ENCODE measurements at places on chromosomes 3 and 15.

DNA sequence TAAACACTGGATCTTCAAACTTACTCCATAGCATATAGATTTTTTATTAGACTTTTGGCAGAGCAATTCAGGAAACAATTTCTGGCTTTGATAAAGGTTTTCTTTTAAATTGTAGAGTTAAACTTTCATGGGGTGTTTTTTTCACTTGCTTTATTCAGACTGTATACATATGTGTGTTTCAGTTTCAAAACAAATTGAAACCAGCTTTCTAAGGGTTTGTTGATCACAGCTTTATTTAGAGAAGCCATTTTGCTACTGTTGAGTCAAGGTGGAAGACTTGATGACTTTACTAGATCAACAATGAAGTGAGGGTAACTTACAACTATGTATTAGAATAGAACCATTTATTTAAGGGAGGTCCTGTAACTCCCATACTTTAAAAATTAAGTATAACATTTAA is 6.2 kb downstream of the UBE2E1 start:
- no peak for DNase-seq

DNA sequence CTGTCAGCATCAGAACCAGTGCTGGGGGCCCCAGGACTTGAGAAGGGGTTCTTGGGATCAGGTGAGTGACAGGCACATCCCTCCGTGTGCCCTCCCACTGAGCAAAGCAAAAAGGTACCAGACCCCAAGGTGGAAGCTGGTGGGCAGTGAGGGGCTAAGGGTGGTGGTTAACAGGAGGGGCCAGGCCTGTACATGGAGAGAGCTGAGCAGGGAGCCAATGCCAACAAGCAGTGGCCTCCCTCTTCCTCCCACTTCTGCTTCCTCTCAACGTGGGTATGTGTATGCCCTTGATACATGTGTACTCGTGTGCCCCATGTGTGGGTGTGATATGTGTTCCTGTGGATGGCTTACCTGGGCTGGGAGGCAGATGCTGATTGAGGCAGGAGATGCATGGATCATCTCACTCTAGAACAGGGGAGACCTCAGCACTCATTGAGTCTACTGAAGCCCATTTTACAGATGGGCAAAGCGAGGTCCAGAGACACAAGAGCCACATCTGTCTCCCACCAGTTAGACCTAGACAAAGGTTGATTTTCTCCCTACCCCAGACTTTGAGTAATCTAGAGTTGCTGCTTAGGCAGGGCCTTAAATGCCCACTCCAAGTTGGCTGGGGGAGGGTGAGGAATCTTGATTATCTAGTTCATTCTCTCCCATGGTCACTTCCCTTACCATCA is 945 bp downstream of the VIPR1 start:
- DNase-seq = no peak

DNA sequence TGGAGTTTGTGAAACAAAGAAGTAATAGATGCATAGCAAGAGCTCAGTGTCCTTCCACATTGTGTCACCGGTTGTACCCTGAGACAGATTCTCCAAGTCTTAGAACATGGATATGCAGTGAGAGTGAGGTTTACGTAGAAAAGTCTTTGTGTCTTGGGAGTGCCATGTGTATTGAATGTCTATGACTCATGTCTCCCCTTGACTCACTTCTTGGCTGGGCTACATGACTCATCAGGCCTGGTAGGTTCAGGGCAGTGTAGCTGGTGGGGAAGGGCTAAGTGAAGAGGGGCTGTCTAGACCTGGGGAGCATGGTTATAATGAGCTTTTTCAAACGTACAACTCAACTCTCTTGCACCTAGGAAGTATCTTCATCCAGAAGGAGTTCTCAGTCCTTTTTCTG is 167.4 kb downstream of the GAP43 start:
- no peak for DNase-seq

- no peak for DNase-seq
Observed at GRCh38 chr3:196055683-196056270, 26.1 kb downstream of the TFRC start.

DNA sequence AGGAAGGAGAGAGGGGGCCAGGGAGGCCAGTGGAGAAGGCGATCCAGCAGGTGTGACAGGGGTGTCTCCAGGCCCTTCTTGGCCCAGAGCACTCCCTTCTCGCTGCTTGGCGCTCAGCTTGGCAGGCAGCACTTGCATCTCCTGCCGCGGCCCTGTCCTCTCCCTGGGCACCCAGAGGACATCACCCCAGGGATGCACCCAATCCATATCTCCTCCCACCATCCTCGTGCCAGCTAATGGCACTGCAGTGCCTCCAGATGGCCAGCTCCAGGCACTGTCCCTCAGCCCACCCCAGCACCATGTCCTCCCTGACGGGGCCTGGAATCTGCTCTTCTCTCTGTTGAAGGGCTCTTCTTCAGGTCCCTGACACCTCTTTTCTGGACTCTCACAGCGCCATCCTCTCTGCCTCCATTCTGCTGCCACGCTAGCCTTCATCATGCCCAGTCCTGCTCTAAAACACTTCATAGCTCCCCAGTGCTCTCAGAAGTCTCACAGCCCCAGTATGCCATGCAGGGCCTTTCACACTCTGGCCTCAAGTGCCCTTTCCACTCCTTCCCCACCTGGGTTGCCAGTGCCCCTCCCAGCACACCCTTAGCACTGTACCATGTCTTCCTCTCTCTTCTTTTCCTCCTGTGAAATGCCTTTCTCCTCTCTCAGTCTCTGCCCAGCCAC is 106.8 kb upstream of the SLC6A11 start:
- no peak for DNase-seq

- DNase-seq = peak; percentile 6
Observed at GRCh38 chr3:146218880-146219866, 31.7 kb downstream of the PLSCR4 start.

DNA sequence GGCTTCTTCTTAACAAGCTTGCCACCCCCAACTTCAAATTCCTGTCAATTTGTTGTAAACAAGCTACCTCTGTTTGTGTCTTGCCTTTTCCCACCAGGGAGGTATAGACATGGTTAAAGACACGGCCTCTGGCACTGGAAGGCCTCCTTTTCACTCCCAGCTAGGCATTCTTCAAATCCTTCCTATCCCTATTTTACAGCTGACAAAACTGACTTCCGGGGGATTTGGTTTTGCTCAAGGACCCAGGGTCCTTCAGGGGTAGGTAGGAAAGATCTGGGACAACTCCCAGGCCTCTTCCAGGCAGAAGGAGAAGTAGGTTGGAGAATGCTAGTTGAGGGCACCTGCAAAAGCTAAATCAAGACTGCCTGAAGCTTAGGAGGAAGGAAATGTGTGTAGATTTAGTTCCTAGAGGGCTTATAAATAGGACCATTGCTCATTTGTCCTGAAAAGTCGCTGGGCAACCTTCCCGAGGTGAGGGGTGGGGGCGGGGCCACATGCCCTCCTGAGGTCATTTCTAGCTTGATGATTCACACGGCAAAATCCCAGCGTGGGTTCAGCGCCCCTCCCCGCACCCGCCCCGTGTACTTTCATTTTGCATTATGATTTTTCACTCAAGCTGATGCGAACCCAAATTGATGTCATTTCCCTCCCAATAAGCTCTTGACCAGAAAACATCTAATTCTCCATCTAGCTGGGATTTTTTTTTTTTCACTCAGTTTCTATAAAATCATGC is 365.5 kb downstream of the SHQ1 start:
- DNase-seq = peak; percentile 21

DNA sequence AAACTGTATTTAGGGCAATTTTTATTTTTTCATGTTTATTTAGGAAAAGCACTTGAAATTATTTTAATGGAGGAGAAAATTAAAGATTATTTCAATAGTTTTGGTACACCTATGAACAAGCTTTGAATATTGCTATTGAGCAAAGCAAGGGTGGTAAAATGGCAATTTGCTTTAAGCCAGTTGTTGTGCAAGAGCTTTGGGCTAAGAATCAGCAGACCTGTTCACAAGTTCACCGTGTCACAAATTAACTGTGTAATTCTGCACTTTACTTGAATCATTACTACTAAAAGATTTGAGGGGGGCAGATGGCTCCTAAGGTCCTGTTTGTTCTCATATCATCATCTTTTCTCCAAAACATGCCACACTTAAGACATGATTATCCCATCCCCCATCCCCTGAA is 238.9 kb upstream of the GBE1 start:
- no peak for DNase-seq

GRCh38 chr3:62051506-62051905 is 321.8 kb downstream of the FEZF2 start:
- peak; percentile 33 for DNase-seq

GRCh38 chr3:194572143-194572789 is 61.0 kb downstream of the TMEM44 start:
- no peak for DNase-seq

- DNase-seq = no peak
Observed at GRCh38 chr15:67134871-67135492, 69.6 kb downstream of the SMAD3 start.

DNA sequence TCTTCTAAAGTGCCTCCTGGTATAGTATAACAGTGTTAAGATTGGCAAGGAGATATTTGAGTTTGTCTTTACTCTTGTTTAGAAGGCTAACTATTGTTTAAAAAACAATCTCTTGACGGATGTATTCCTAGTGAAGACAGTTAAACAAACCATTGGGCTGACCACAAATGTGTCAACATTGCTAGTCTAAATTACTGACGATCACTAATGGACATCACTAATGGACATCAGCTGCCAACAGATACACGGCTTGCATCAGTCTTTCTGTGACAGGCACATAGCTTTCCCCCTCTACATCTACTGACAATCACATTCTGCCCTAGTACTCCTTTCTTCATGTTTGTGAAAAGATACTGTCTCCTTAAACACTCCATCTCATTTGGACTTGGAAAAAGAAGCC is 57.1 kb upstream of the ETV5 start:
- peak; percentile 18 for DNase-seq

GRCh38 chr3:38689346-38689745 is 39.9 kb upstream of the SCN5A start:
- DNase-seq = no peak

DNA sequence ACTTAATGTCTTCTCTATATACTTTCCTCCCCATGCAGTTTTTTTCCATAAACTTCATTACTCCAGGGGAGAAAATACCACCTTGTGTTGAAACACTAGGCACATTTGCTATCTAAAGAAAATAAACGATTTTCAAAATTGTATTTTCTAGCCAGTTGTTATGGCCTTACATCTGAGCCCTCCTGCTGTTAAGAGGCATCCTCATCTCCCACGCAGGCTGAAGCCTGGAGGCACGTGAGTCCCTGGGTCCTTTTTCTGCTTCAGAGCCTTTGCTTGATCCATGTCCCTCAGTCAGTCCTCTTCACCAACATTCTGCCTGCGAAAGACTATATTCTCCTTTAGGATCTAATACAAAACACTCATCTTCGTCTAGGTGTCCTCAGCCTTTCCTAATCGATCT is 479.6 kb upstream of the ZNF717 start:
- DNase-seq = no peak

DNA sequence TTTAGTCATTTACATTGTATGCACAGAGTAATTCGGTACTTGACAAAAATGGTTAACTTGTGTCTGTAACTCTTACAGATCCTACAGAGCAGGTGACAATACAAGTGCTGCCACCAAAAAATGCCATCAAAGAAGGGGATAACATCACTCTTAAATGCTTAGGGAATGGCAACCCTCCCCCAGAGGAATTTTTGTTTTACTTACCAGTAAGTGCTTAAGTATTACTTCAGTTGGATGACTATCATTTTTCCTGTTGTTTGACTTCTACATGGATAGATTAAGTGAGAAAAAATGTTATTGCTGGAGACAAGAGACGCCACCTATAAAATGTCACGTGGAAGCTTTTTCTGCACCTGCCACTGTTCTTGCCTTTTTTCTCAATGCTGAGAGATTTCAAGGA is 173.2 kb downstream of the ALCAM start:
- no peak for DNase-seq

DNA sequence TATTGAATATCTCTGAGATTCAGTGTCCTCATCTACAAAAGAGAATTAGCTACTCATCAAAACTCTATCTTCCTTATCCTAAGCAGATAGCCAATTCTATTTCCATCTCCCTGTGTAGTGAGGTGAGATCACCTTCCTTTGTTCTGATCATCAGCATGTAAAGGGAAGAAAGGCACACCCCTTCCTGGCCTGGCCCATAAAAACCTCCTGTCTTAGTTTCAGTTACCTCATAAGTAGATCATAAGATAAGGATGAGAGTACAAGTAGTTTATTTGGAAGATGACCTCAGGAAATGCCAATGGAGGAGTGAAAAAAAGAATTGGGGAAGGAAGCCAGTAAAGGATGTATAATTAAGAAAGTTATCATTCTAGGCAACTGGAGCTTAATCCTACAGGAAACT is 114.5 kb upstream of the GADL1 start:
- DNase-seq = no peak

GRCh38 chr3:189419038-189419437 is 212.2 kb upstream of the TP63 start:
- DNase-seq = peak; percentile 25

GRCh38 chr3:107986505-107986904 is 104.3 kb downstream of the CD47 start:
- DNase-seq = no peak

- DNase-seq = no peak
Observed at GRCh38 chr3:84974347-84974746, 15.6 kb downstream of the CADM2 start.

DNA sequence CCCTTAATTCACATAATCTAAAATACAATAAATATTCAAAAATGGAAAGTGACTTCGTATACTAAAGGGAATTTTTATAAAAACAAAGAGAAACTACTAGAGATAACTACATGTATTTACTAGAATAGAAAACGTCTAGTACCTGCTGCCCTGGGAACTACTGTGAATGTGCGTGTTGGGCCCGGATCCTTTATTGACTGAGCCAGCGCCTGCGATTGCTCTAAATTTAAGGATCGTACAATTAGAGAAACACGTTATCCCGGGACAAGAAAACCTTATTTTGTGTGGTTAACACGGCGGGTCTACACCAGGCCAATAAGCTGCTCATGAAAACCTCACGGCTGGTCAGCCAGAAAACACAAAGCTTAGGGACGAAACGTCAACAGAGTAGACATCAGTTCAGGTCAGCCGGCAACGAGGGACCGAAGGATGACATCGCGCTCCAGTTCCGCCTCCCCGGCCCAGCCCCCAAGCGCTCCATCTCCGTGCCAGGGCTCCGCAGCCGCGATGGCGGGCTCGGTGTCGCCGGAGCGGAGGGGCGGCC is 555 bp downstream of the TM2D3 start:
- no peak for DNase-seq

GRCh38 chr3:187188931-187189330 is 8.4 kb upstream of the RTP1 start:
- DNase-seq = no peak

DNA sequence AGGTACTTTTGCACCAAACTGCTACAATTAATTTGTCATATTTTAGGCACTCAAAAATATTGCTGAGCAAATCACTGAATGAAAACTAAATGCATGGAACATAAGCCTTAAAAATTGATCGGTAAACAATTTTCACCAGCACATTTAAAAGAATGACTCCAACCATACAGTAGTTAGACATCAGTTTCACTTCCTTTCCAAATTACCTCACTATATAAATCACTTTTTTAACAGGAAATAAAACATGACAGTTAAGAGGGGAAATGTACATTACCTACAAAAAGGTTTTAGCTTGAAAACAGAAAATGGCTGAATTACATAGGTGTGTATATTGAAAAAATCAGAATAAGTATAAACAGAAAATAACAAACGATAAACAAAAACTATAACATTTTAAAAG is 108.4 kb downstream of the SERPINI1 start:
- no peak for DNase-seq

All from NCI-H2029 (cell line).